A172 (cell line): ENCODE measurements at places on chromosomes 2 and 18.

- DNase-seq, result peak; percentile 98
Measured at GRCh38 chr2:16633621-16634430, 31.8 kb downstream of the CYRIA start.

DNA sequence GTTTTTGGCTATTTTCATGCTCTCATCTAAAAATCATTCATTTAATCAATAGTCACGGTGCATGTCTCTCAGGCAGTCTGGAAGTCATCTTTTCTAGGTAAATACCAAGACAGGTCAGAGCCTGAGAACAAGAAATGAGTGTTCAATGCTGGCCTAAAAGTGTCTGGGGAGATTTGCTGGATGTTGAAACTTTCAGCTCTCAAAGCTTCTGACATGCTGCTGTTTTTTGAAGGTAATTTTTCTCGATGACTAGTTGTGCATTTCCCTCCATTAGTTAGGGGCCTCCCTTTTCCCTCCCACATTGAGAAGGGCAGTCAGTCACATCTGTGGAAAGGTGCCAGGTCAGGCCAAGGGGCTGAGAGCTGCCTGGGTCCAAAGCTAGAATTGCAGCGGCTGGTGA is 115.6 kb downstream of the LPIN1 start:
- no peak for DNase-seq

- DNase-seq, result peak; percentile 18
Measured at GRCh38 chr2:143397884-143398614, 268.8 kb downstream of the ARHGAP15 start.

DNA sequence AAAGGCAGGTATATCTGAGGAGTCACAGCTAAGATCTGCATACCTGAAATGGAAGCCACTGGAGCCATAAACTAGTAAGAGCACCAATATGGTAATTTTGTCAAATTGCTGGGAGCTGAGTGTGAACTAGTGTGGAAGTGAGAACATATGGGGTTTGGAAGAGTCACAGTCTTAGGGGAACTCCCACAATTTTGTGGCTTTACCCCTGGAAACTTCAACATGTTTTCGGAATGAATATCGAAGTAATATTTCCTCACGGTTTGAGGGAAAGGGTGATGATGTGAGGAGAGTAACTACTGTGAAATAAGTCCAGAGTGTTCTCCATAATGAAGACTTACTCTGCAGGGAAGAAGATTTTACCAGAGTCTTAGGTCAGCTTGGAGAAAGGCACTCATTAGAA is 565.9 kb downstream of the RIT2 start:
- no peak for DNase-seq

DNA sequence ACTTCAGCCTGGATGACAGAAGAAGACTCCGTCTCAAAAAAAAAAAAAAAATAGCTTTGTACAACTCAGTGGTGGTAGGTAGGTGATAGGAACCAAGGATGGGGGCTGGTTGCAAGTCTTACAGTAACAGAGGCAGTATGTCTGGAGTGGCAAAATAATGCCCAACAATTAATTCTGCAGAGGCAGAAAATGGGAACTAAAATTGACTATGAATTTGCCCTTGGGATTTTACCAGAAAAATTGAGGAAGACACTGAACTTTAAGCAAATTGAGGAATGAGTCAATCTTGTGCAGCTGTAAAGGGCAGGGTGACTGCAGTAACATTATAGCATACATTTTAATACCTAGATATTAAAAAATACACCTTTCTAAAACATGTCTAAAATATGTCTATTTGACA is 292.1 kb upstream of the FBXO11 start:
- DNase-seq, result no peak

GRCh38 chr2:23918837-23919489 is 8.0 kb downstream of the ATAD2B start:
- no peak for DNase-seq

GRCh38 chr2:39649511-39649910 is 16.2 kb upstream of the TMEM178A start:
- DNase-seq, result no peak

GRCh38 chr2:159396799-159397198 is 110.3 kb upstream of the WDSUB1 start:
- DNase-seq, result no peak

DNA sequence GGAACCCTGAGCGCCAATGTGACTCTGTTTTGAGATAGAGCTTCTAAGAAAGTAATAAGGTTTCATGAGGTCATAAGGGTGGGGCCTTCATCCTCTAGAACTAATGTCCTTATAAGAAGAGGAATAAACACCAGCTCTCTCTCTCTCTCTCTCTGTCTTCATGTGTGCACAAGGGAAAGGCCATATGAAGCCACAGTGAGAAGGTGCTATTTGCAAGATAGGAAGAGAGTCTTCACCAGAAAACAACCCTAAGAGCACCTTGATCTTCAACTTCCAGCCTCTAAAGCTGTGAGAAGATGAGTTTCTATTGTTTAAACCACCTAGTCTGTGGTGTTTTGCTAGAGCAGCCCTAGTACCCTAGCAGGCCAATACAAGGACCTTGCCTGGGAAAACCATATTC is 55.8 kb downstream of the DOCK10 start:
- no peak for DNase-seq

DNA sequence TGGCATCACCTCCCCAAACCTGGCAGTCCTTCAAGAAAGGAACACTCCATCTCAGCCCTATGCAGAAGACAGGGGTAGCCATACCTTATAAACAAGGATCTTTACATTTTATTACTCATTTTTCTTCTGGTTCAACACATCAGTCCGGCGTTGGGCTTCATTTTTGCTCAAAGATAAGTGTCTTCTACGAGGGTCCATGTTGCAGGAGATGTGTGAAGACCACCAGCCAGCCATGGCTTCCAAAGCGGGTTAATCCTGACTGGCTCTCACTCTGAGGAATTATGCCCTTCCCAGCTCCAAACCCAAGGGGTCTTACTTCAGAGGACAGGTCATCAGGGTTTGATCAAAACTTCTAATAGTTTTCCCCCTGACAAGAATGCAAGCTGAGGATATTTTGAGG is 23.9 kb upstream of the GNAL start:
- no peak for DNase-seq

DNA sequence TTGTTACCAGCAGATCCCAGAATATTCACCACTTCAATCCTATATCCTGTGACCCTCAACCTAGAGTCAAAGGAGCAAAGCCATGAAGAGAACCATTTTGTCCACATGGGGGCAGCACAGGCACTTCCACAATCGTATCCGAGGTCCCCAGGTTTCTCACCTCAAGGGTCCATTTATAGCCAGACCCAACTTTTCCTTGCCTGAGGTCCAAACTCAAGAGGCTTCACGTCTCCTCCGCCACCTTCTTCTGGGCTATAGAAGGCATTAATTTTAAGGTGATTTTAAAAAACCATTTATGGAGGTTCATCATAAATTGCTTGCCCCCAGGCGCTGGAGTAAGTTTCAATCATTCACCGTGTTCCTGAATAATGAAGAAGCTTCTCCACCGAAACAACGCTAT is 111.6 kb upstream of the NABP1 start:
- DNase-seq, result peak; percentile 71

GRCh38 chr2:48114256-48114655 is 208.0 kb upstream of the FBXO11 start:
- peak; percentile 75 for DNase-seq

- no peak for DNase-seq
Measured at GRCh38 chr2:161981679-161982250, 92.2 kb downstream of the DPP4 start.

DNA sequence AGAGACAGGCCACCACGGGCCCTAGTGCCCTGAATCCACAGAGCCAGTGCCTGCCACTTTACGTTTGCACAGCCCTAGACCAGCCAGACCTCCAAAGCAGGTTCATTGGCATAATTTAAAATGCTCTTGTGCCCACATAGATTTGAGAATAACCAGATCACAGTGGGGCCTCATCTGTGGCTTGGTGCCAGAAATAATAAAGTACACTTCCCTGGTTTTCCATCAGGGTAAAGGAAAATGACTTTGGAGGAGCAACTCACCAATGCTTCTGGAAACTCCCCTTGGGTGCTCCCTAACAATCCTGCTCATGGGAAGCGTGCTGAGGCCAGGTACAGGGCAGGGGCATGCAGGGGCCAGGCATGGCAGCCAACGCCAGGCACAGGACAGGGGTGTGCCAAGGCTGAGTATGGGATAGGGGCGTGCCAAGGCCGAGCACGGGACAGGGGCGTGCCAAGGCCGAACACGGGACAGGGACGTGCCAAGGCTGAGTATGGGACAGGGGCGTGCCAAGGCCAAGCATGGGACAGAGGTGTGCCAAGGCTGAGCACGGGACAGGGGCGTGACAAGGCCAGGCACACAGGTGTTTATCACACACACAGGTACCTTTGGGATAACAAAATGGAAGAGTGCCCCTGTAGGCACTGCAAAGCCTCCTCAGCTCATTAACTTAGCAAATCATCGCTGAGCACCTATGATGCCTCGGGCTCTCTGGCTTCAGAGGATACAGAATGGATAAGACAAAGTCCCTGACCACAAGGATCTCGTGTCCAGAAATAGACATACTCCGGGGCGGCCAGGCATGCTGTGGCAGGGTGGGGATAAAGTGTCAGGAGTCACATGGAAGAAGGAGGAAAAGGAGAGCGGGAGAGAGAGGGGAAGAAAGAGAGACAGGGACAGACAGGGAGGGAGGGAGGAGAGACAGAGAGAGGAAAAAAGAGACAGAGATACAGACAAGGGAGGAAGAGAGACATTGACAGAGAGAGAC is 334.7 kb downstream of the EIPR1 start:
- no peak for DNase-seq

DNA sequence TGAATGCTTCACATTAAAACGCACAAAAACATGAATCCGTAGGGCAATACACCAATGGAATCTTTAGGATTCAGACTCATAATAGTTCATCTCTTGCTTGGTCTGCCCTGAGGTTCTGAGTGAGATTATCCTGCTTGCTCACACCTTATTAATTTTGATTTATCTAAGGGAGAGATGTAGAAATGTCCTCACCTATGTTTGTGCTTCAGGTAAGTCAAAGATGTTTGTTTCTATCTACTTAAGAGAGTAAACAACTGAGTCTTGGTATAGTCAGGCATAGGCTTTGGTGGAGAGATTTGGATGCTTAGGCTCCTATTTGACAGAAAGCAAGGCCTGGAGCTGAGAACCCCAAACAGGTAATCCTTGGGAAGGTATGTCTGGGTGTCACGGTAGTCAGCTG is 231.0 kb upstream of the TNP1 start:
- DNase-seq, result no peak

DNA sequence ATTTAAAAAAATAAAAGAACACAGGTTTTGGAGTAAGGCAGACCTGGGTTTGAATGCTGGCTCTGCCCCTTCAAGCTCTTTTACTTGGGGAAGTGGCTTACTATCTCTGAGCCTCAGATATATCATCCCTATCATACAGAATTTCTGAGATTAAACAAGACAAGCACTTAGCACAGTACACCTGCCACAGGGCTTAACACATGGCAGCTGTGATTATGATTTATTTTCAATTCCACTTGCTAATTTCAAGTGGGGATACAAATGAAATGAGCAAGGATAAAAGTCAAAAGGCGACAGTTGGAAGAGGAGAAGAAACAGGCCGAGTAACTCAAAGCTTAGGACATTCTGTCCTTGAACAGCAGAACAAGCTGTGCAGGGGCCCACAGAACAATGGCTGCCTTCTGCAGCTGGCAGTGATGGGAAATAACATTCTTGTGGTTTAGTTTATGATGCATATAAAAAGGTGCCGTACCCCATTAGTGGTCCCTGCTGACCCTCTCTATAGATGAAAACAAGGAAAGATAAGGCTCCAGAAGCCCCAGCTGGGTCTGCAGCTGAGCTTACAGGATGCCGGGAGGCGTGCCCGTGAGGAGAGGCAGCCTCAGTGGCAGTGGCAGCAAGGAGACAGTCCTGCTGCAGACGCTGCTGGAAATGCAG is 45.3 kb downstream of the KIF3C start:
- peak; percentile 26 for DNase-seq

GRCh38 chr2:99404039-99404796 is 67.0 kb downstream of the EIF5B start:
- no peak for DNase-seq

- peak; percentile 8 for DNase-seq
Measured at GRCh38 chr2:15337996-15338666, 223.0 kb downstream of the NBAS start.

DNA sequence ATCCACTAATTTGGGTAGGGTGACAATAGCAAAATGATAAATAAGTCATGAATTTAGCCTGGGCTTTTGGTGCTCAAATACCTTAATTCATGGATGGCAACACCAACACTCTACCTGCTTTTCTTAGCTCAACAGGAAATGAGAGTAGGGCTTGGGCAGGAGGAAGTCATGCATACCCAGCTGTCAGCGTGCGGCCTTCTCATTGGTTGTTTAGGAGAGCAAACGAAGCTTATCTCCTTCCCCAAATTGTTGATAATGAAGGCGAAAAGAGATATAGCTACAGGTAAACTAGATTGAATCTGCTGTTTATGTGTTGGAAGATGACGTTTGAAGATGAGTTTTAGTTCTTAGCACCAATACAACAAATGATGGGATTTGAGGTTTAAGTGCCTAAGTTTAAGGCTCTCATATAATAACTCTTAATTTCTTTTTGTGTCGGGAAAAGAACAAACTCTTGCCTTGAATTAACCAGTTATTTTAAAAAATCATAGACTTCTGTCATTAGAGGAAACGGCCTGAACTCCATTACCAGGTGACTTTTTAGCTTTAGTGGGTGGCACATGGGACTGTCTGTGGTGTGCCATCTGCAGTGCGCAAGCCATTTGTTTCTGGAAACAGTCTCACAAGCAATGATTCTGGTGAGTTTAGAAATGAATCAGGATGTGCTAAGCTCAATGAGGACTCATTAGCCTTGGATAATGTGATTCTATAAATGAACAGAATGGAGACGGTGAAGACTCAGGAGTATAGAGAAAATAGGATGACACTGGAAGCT is 19.8 kb downstream of the MAP4K4 start:
- DNase-seq, result no peak

GRCh38 chr2:171595896-171596295 is 73.6 kb downstream of the CYBRD1 start:
- DNase-seq, result peak; percentile 91

DNA sequence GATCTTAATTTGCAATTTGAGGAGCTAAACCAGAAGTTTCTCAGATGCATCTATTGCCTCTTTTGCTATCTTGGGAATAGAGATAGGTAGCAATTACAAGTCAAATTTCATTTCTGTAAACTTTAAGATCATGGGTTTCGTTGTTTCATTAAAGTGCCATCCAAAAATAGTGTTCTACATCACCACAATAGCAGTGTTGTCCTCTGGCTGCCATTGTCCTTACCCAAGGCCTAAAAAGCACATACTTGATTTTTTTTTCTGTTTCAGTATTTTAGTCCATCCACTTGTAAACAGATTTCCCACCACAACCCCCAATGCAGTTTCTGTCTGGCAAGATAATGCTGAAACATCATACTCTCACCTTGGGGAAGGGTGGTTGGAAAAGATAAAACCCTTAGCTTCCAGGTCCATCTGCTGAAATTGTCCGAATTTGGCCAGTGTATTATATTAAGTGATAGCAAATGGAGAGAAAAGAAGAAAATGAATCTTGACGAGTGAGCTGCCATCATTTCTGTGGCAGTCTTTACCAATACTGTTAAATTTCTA is 136.2 kb downstream of the LCLAT1 start:
- DNase-seq, result no peak

GRCh38 chr2:3628800-3629199 is 29.2 kb upstream of the ALLC start:
- DNase-seq, result no peak
